Renal pelvis (tissue), 12 donors: ENCODE measurements at places on chromosomes 3 and 15.

DNA sequence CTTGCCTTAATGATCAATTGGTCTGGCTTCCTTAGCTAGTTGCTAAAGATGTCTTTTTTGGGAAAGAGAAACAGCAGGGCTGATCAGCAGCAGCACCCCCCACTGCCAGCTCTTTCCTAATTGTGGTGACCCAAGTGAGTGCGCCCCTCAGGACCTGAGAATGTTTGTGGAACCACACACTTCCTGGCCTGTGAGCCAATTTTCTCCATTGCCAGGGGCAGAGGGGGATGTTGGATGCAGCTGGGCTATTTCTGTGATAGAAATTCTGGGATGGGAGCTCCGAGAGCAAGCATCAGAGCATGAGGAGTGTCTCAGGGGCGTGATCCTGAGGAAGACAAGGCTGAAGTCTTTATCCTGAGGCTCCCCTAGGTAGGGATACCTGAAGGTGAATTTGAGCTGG lies 66.6 kb downstream of the CLDN11 start:
- no peak for DNase-seq

DNA sequence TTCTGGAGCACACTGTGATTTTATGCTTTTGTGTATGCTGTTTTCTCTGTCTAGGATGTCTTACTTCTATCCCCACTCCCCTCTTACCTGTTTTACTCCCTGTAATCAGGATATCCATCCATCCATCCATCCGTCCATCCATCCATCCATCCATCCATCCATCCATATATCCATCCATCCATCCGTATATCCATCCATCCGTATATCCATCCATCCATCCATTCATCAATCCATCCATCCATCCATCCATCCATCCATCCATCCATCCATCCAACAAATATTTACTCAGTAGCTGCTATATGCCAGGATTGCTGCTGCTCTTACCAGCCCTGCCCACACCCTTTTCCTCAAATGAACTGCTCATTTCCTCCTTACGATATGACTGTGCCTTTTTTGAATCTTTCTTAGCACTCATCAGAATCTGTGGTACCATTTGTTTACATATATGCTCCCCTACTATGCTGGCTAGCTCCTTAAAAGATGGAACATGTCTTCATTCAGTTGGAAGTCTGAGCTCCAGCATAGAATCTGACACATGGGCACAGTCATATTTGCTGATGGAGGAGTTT lies 35.2 kb downstream of the USP13 start:
- no peak for DNase-seq

DNA sequence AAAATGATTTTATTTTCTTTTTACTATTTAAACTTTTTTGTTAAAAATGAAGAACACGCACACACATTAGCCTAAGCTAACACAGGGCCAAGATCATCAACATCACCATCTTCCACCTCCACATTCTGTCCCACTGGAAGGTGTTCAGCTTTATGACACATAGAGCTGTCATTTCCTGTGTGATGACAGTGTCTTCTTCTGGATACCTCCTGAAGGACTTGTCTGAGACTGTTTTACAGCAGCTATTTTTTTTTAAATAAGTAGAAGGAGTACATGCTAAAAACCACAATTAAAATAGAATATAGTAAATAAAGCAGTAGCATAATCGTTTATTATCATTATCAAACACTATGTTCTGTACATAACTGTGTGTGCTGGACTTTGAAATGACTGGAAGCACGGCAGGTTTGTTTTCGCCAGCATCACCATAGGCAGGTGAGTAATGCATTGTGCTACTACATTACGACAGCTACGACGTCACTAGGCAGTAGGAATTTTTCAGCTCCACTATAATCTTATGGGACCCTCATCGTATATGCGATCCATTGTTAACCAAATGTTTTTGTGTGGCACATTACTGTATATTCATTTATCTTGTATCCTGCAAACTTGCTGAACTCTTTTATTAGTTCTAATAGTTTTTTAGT lies 72.8 kb downstream of the KLF15 start:
- DNase-seq = no peak

DNA sequence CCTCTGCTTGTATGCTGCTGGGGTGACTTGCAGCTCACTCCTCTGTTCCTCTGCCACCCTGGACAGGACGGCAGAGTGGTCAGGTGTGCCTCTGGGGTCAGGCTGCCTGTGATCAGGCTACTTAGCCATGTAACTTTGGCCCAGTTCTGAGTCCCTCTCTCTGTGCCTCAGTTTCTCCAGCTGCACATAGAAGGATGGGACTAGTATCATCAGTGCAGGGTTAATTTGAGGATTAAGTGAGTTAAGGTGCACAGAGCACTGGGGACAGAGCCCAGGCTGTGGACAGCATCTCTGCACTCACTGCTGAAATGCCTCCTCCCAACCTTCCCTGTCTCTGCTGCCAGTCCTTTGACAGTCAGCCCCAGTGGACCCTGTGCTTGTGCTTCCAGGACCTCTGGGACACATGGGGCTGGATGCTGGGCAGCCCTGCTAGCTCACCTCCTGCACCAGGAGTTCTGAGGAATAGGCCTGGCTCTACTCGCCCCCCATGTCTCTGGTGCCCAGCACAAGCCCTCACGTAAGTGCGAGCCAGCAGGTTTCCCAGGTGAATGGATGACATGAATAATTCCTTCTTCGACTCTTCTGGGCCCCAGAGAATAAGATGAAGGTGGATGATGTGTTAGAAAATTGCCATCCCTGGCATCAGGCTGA lies 19.3 kb upstream of the PRR23E start:
- DNase-seq = no peak

GRCh38 chr15:97979140-97979520 lies 18.6 kb downstream of the ARRDC4 start:
- DNase-seq = no peak

DNA sequence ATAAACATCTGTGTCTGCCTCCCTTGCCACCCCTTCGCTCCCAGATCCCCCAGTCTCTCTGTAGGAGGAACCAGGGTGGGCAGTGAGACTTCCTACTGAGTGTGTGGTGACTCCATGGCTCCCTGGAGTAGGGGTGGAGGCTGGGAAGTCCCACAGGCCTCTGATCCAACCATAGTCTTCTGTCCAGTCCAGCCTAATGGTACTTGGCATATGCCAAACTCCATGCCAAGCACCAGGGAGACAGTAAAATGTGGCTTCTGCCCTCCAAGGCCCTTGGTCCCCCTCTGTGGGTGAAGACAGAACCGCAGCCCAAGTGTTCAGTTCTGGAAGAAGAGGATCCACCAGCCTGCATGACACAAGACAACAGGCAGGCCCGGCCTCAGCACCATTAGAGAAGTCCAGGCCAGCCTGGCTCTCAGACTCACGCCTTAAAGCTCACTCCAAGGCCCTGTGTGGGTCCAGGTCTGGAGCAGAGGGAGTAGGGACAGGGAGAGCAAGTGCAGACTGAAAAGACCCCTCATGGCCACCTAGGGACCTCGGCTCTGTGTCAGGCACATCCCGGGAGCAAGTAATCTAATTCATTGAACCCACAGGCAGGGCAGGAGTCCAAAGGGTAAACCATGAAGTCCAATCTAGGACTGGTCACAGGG lies 112.7 kb downstream of the ETFA start:
- DNase-seq = no peak

GRCh38 chr15:63953524-63953923 lies 92.8 kb downstream of the DAPK2 start:
- DNase-seq = no peak

DNA sequence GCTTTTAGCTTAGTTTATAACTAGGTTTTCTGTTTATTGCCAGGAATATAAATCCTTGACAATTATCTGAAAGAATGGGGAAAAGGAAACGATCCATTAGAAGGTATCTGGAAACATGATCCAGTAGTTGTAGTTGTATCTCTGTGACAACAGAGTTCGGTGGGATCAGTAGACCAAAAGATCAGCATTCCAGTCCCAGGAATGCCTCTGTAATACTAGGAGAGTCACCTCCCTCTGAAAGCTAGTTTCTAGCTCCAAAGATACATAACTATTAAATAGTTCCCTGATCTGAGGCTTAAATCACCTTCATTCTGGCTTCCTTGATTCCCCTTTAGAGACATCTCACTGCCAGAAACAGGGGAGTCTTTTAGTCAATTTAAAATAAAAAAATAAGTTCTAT lies 34.1 kb downstream of the MB21D2 start:
- no peak for DNase-seq

DNA sequence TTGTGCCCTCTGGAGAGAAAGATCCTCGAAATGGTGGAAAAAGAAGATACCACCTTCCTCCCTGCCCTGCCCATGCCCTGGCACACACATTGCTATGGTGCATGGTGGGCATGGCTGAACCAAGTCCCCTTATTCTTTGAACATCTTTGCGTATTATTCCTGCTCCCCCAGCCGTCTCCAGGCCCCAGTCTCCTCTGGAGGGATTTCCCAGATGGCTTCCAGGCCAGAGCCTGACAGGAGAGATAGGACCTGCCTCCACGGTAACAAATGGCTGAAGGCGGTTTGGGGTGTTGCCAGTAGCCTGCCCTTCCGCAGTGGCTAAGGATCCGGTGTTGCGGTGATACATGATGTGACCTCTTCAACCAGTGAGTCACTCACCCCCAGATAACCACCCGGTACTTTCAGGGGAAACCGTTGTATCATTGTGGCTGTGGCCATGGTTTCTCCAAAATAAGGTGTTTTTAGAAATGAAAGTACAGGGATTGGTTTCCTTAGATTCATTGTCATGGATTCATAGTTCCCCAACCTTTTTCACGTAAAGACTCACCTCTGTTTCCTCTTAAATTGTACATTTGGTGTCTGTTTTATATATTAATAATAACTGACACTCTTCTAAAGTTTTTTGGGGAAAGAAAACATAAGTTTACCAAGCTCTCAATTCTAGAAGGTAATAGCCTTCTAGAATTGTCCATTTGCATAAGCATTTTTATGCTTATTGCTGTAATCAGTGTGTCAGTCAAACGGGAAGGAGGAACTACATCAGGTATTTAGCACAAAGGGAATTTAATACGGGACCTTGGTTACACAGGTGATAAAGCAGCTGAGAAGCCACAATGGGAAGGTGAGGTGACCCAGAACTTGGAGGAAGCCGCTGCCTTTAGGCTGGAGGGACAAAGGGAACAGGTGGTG lies 25.9 kb downstream of the SMAD3 start:
- no peak for DNase-seq

GRCh38 chr15:40878785-40879184 lies 4.8 kb upstream of the RHOV start:
- DNase-seq = no peak

DNA sequence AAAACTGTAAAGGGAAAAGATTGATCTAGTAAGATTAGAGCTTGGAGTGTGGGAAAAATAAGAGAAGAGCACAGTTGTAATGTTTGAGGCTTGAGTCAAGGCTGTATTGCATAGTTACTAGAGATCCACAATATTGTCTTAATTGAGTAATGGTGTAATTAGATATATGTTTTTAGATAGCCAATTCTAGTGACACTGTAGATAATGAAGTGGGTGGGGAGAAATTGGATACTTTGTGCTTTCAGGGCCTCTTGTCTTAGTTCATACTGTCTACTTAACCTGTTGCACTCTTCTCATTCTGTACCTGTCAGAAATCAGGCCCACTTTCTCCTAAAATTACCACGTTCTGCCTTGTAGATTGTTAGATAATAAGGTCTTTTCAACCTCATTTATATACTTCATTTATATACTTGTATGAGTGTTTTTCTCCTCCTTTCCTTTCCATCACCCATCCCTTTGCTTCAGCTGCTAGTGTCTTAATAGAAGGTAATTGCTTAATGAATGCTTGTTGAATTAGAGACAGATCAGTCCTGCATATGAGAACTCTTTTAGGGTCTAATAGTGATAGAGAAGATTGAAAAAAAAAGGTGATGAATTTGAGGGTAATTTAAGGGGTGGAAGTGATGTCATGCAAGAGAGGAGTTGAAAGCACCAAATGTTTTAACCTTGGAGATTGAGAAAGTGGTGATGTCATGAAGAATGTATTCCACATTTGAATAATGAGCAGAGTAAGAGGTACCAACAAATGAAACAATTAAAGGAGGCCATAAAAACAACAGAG lies 32.0 kb downstream of the PIK3CA start:
- no peak for DNase-seq

- no peak for DNase-seq
These were observed 52.3 kb downstream of the GLB1 start for GRCh38 chr3:33044676-33045075.

GRCh38 chr3:189160519-189161309 lies 11.1 kb upstream of the TPRG1 start:
- DNase-seq = no peak

- DNase-seq = peak; percentile 39
These were observed 62.7 kb upstream of the ZNF148 start for GRCh38 chr3:125437631-125438435.

DNA sequence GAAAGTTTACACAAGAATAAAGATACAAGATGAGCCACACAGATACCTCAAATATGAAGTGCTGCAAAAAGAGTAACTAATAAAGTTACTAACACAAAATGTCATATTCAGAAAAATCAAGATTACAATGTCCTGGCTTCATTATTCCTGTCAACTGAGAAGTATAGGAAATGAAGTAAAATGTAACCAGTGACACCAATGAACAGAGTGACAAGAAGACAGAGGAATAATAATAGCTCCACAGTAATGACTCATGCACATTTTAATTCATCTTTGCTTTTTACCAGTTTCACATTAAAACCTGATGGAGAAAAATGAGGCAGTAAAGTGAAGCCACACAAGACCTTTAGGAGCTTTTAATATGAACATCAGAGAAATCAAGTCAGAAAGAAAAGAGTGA lies 214.1 kb downstream of the ZBBX start:
- no peak for DNase-seq

- DNase-seq = no peak
These were observed 60.3 kb downstream of the BDH1 start for GRCh38 chr3:197495499-197495898.

- no peak for DNase-seq
These were observed 35.2 kb downstream of the CPN2 start for GRCh38 chr3:194315965-194316361.

GRCh38 chr15:80176443-80176842 lies 23.6 kb downstream of the FAH start:
- no peak for DNase-seq

DNA sequence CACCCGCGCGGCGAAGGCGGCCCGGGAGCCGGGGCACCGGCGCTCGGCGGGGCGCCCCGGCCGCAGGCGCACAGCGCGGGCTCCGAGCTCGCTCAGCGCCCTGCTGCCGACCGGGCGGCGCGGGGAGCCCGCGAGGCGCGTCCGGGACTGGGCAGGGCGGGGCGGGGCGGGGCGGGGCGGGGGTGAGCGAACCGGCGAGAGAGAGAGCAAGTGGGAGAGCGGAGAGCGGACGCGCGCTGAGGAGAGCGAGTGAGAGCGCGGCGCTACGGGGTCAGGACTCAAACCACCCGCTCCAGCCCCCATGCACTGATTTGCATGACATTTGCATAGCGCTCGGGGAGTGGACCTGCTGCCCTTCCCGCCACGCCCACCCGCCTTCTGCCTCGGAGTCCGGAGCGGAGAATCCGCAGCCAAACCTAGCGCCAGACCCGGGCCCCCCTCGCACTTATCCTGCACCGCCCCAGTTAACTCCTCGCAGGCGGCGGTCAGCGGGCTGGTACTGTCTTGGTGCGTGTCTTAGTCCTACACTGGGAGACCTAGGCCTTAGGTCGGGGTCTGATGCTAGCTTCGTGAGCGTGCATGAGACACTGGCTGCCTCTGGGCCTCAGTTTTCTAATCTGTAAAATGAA lies at the start of gene MYLK:
MYLK (minus strand) TSS at position 130 of the 629 bp plus-strand sequence. CDS start 90,491 bp downstream, outside the sequence.
- DNase-seq = peak; percentile 87
